ENCODE measurements at places on chromosomes 3 and 15.

GRCh38 chr3:62531493-62531892 is 158.1 kb upstream of the FEZF2 start:
- DNase-seq = no peak

GRCh38 chr3:58608648-58609047 is 31.5 kb upstream of the FAM107A start:
- DNase-seq = no peak

- no peak for DNase-seq
Measured at GRCh38 chr3:127915115-127915936, at the start of gene KBTBD12. Gene KBTBD12, plus strand, starts transcription at chr3:127915232. Its CDS starts 7,830 bp downstream, at chr3:127923062.

- DNase-seq = no peak
Measured at GRCh38 chr3:17075907-17076306, 191.2 kb downstream of the PLCL2 start.

DNA sequence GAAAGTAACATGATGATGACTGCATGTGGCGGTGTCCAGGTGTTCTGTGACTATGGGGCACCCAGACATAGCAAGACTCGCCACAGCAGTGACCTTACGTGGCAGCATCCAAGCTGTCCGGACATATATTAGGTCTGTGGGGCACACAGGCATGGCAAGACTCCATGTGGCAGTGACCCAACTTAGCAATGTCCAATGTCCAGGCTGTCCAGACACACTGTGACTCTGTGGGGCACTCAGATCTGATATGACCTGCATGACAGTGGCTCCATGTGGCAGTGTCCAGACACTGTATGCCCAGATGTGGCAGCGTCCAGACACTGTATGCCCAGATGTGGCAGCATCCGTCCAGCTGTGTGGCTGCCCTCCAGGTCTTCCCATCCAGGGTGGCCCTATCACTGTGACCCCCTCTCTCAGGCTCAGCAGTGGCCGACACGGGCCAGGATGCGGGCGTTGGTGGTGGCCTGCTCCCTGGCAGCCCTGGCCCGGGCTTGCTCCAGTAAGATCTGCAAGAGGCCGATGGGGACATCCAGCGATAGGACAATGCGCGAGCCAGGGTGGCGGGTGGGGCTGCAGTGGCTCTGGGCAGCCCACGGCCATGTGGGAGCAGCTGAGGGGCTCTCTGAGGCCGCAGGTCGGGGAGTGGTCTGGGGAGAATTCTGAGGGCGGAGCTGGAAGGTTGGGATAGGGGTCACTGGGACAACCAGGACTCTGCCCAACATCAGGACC is 1.1 kb downstream of the UCN2 start:
- DNase-seq = no peak

- DNase-seq = peak; percentile 20
Measured at GRCh38 chr15:60865507-60865906, 363.6 kb downstream of the RORA start.

DNA sequence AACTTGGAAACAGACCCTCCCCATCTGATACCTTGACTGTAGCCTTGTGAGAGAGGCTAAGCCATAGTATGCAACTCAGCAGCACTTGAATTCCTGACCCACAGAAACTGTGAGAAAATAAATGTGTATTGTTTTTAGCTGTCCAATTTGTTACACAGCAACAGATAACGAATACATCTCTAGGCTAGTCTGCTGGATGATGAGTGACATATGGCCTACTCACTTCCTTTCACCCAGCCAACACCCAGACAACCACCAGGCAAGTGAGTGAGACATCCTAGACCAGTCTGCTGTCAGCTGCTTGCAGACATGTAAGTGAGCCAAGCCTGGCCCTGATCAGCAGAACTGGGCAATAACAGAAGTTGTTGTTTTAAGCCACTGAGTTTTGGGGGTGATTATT is 19.2 kb upstream of the SMAD6 start:
- no peak for DNase-seq

GRCh38 chr15:70499791-70500190 is 263.6 kb downstream of the UACA start:
- no peak for DNase-seq

DNA sequence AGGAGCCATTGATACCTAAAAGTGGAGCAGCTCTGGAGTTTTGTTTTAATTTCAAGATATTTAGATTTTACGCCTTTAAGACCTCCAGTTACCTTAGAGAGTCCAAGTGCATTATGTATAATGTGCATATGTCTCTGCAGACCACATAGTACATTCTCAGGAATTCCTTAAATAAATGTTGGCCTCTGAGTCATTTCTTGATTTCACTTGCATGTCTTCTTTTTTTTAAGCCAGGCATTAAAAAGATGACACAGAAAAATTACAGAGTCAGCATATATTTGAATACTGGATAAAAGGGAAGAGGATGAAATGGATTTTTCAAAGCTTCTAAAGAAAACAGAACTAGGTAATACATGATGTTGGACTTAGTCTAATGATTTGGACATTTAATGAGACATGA is 125.2 kb downstream of the TMCO5A start:
- DNase-seq = no peak

GRCh38 chr3:6962801-6963200 is 101.9 kb downstream of the GRM7 start:
- no peak for DNase-seq

DNA sequence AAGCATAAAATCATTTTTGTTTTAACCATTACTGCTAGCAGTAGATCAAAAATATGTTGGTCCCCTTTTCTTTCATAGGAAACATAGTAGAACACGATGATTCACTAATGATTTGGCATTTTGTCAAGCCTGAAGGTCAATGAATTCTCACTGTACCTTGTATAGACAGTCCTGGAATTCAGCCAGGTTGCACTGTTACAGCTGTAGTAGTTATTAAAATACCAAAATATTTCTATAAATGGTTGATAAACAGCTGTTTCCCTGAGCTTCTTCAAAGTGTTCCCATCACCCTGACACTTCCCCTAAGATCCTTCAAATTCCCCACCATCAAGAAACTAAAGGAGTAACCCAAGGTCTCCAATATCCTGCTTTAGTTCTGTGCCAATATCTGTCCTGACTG is 200.9 kb downstream of the ATP8B4 start:
- DNase-seq = no peak

GRCh38 chr3:102069211-102069662 is 219.9 kb downstream of the NFKBIZ start:
- peak; percentile 65 for DNase-seq

DNA sequence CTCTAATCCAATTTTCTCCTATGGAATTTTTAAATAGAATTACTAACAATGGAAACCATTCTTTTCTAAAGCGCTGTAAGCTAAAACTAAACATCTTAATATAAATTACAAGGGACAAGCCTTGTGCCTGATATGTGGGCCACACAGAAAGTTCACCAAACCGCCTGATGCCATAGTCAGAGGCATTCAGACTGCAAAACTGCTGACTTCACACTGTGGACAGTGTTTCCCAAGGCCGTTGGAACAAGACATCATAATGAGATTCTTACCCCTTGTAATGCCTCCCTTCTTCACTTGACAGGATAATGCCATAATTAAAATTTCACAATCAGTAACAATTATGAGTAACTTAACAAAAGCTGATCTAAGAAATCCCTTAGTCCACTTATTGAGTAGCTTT is 14.9 kb downstream of the SH3GL3 start:
- no peak for DNase-seq

- DNase-seq = no peak
Measured at GRCh38 chr3:11610044-11610671, 33.6 kb downstream of the VGLL4 start.

DNA sequence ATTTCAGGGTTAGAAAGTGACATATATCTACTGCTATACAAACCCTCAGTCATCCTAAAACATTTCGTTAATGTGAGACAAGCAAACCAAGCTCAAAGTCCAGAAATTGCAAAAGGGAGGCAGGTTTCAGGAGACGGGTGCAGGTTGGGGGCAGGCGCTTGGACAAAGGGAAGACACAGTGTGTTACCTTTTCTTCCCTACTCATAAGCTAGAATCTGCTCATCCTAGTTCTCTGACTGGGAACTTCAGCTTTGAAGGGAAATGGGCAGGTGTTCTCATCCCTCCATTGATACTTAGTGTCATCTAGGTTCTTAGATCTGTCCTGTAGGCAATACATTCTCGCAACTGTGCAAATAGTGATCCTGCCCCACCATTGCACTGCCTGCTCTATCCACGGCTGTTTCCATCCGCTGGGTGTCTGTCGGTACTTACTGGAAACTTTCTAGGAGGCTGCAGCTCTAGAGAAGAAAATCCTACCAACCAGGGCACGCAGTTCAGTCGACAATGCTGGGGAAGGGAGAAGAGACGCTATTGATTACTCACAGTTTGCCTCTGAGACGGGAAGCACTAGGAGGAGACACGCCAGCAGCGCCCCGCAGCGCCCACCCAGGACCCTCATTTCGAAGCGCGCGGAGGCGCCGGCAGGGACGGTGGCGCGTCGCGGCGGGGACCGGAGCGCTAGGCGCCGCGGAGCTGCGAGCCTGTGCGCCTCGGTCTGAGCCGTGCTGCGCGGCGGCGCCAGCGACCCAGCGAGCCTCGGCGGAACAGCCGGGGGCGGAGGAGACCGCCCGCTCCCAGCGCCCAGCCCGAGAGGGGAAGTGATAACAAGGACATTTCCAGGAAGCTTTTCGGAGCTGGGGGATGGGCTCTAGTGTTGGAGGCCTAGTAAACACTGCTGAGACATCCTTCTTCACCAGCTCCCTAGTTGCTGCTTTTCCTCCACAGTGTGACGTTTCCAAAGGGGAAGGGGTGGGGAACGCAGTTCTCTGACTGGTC is at the start of gene PROS1:
PROS1 (minus strand) TSS at position 766 of the 996 bp plus-strand sequence; CDS start at position 619, 147 bp downstream.
- DNase-seq = peak; percentile 24

GRCh38 chr3:106379251-106379750 is 510.5 kb upstream of the CBLB start:
- no peak for DNase-seq

DNA sequence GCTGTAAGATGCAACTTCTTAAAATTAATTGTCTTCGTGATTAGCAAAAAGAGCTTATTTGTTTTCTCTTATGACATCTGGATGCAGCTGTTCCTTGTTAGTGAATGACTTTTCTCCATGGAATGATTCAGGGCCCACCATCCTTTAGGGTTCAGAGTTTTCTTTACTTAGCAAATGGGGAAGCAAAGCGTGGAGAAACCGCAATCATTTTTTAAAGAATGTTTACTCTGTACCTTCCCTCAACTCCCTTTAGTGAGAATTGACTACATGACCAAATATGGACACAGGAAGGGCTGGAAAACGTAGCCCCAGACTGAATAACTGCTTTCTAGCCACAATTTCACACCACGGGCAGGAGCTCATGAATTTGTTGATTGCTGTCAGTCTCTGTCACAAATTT is 130.1 kb downstream of the EDEM1 start:
- DNase-seq = no peak

GRCh38 chr3:125032100-125032643 is 23.6 kb downstream of the HEG1 start:
- DNase-seq = peak; percentile 44

- no peak for DNase-seq
Measured at GRCh38 chr15:77371850-77372563, 47.9 kb downstream of the PEAK1 start.

- DNase-seq = no peak
Measured at GRCh38 chr3:37580237-37580636, 281.4 kb upstream of the CTDSPL start.

- peak; percentile 79 for DNase-seq
Measured at GRCh38 chr3:185781759-185782158, 43.1 kb downstream of the IGF2BP2 start.

DNA sequence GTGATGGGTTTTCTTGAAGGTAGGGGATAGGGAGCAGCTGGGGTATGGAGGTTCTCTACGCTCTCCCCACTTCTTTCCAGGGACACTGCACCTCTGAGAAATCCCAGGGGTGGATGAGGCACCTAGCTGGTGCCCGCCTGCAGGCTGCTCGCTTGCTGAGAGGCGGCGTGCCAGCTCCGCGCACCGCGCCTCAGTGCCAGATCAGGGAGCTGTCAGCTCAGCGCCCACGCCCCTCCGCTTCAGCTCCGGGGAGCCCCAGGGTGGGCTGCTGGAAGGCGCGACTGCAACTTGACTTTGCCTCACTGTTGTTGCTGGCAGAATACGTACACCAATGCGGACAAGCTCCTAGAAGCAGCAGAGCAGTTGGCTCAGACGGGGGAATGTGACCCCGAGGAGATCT is 345.7 kb upstream of the UMPS start:
- DNase-seq = no peak

GRCh38 chr15:96606617-96607016 is 276.1 kb downstream of the NR2F2 start:
- no peak for DNase-seq

DNA sequence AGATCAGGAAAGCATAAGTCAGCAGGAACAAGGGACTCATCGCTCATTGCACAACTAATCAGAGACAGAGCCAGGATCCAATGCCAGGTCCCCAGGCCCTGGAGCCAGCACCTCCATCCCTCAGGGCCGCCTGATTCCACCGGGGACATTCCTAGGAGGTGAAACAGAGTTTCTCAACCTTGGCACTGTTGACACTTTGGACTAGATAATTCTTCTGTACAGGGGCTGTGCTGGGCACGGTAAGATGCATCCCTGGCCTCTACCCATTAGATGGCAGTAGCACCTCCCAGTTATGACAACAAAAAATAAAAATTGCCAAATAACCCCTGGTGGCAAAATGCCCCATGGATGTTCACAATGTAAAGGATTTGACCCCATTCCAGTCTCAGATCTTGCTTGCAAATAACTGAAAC is 127.7 kb downstream of the MTHFS start:
- DNase-seq = peak; percentile 15

- DNase-seq = no peak
Measured at GRCh38 chr3:34319881-34320280, 521.5 kb downstream of the PDCD6IP start.

GRCh38 chr15:37903919-37904625 is 30.4 kb upstream of the TMCO5A start:
- DNase-seq = no peak

DNA sequence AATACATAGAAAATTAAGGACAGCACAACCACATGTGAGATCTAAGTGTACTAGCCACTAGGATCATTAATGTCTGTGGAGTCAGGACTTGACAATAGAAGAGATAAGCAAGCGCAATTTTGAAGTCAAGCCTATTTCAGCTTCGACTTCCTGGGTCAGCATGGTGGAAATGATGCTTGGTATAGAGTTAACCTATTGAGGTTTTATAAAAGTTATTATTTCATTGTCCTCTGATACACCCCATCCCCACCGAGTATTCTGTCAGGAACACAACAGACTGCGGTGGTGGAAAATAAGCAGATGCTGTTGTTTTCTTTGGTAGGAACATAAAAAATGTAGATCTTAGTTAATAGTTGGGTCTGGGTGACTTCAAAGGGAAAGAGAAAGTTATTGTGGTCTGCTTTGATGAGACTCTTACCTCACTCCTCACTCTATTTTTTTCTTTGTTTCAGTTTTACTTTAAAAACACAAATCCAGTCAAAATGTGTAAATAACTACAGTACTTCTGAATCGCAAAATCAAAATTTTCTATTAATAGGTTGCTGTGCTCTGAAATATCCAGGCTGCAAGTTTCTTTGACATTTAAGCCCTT is 82.1 kb downstream of the IL5RA start:
- DNase-seq = no peak

DNA sequence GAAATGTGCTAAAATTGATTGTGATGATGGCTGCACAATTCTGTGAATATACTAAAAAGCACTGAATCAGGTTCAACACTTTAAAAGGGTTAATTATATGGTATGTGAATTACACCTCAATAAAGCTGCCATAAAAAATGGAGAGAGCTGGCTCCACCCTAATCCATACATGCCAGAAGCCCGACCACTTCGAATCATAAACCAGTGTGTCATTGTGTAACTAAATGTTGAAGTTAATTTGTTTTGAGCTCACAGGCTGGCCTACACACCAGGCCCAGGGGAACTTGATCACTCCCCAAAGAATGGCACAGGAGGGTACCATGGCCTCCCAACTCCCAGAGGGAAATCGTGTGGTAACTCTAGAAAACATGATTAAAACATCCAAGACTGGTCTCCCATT is 14.0 kb downstream of the PLCD1 start:
- DNase-seq = no peak
